IMR-90 (cell line): ENCODE measurements at places on chromosomes 5 and 9. TPM values are rescaled to one million over a fixed set of nuclear protein-coding genes. Genes with fewer than 3 reads are reported as not detected.

GRCh38 chr5:176692839-176693476 lies 45.7 kb downstream of the TSPAN17 start:
- DNase-seq: no peak

DNA sequence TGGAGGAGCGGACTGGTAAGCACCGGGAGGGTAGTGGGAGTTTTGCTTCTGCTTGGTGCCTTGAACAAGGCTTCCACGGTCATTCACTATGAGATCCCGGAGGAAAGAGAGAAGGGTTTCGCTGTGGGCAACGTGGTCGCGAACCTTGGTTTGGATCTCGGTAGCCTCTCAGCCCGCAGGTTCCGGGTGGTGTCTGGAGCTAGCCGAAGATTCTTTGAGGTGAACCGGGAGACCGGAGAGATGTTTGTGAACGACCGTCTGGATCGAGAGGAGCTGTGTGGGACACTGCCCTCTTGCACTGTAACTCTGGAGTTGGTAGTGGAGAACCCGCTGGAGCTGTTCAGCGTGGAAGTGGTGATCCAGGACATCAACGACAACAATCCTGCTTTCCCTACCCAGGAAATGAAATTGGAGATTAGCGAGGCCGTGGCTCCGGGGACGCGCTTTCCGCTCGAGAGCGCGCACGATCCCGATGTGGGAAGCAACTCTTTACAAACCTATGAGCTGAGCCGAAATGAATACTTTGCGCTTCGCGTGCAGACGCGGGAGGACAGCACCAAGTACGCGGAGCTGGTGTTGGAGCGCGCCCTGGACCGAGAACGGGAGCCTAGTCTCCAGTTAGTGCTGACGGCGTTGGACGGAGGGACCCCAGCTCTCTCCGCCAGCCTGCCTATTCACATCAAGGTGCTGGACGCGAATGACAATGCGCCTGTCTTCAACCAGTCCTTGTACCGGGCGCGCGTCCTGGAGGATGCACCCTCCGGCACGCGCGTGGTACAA lies 556 bp downstream of the PCDHGC3 start:
- DNase-seq: peak; percentile 85

DNA sequence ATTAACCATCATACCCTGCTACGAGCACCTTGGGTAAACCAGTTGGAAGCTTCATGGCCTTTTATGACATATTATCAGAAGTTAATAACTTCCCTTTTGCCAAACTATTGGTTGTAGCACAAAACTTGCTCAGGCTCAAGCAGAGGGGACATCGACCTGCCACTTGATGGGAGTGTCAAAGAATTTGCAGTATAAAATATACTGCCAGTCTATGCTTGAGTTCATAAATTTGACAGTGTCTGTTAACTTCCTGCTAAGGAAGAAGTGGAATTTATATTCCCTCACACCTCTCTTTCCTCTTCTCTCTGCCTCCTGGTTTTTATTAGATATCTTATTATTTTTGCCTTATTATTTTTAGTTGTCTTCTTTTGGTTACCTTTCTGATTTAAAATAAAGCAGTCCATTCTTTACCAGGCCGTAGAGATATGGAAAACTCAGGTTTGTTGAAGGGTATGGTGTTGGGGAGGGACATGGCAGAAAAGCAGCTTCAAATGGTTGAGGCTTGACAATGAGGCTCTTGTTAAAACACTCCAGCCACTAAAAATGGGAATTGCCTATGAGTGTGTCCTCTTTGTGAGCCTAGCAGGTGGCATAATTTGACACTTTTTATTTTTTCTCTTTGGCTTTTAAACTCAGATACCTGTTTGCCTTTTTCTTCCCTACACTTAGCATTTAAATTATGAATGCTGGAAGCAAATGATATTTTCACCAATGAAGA lies 298.0 kb downstream of the DOCK8 start:
- DNase-seq: no peak

DNA sequence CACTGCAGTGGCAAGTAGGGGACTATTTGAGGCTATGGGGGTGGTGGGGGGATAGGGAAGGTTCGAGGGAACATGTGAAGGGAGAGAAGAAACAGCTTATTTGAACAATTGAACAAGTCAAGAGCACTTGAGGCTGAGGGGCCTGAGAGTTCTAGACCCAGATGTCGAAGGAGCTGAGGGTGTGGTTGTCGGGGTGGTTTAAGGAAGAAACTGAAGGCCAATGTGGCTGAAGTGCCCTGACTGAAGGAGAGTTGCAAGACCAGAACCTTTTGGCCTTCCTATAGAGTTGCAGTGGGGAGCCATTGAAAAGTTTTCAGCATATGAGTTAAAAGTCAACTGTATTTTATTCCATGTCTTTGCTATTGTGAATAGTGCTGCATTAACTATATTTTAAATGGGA lies 19.1 kb downstream of the FOCAD start:
- DNase-seq: no peak

The FRMD3 gene
- under 0.01 and 0.18 TPM in 2 replicates for total RNA-seq

The CLIC3 gene
- total RNA-seq: 0.18 and 0.28 TPM in 2 replicates
